ENCODE measurements at places on chromosomes 7 and 10.

GRCh38 chr7:4138866-4139265 lies 543.2 kb upstream of the FOXK1 start:
- no peak for DNase-seq

DNA sequence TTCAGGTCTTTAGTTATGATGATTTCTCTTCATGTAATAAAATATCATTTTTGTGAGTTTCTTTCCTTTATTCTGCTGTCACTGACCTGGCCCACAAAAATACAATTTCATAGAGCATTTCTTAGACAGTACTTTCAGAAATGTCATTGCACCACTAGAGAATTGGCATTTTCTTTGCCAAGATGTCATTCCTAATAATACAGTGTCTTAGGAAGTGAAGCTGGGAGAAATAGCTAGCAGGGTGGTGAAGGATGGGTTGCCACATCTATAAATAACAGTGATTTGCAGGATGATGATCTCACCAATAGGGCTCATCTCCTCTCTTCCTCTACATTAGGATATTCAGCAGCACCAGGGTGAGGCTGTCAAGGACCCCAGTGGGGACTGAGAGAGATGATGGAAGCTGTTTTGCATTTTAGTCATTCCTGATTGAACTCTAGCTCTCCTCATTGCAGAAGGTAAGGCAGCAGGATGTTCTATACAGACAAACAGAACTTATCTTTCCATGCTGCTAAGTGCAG lies 452.1 kb downstream of the NXPH1 start:
- DNase-seq = no peak

GRCh38 chr7:17038160-17038782 lies 156.5 kb upstream of the AGR3 start:
- DNase-seq = no peak

- DNase-seq = no peak
These were observed 483.9 kb upstream of the NRP1 start for GRCh38 chr10:33818343-33818742.

DNA sequence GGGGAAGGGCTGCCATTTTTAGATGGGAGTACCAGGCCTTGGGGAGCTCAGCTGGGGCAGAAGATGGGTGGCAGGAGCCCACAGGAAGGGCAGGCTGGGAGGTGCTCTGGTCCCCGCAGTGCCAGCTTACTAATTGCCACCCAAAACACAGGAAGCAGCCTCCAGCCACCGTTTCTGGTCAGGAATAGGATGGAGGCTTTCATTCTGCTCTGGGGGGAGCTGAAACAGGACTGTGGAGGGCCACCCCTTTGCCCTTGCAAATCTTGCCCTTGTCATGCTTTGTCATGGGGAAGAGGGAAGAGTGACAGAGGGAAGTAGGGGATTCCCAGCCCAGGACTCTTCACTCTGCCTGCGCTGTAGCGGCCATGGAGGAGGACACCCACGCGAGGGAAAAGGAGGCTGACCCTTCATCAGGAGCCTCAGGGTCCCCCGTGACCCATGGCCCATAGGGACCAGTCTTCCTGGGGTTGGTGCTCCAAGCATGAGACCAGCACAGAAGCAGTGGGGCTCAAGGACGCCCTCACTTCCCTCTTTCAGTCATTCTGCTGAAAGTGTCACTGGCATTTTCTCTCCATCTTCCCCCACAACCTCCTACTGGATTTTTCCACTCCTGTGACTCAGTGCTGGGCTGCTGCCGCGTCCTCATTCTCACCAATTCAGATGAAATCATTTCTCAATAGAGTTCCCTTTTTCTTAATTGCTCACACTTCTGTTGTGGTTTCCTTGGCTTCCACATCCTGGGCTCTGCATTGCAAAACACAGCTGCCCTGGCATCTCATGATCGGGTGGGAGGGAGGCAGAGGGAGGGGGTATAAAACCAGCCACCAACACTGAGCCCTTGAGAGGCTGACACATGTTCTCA lies 61.9 kb downstream of the MKI67 start:
- peak; percentile 65 for DNase-seq

DNA sequence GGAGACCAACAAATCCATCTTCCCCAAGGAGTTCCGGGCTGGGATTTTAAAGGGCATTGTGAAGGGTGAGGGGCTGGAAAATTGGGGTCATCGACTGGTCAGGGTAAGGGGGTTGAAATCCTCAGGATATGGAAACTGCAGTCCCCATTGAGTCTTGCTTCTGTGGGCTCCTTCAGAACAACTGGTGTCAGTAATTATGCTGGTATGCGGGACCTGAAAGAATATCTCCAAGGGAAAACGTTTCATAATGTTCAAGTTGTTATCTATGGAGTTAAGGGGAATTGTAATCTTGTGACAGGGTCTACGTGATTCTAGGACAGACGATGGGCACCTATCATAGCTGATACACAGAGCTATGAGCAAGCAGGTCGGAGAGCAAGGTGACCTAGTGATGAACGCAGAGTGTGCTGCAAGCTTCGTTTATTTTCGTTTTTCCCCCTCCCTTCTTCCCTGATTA lies 494 bp upstream of the RHBDD2 start:
- DNase-seq = no peak
